ENCODE measurements at places on chromosomes 7 and 10.

- DNase-seq, result no peak
Observed at GRCh38 chr7:28044825-28045224, 135.8 kb downstream of the JAZF1 start.

DNA sequence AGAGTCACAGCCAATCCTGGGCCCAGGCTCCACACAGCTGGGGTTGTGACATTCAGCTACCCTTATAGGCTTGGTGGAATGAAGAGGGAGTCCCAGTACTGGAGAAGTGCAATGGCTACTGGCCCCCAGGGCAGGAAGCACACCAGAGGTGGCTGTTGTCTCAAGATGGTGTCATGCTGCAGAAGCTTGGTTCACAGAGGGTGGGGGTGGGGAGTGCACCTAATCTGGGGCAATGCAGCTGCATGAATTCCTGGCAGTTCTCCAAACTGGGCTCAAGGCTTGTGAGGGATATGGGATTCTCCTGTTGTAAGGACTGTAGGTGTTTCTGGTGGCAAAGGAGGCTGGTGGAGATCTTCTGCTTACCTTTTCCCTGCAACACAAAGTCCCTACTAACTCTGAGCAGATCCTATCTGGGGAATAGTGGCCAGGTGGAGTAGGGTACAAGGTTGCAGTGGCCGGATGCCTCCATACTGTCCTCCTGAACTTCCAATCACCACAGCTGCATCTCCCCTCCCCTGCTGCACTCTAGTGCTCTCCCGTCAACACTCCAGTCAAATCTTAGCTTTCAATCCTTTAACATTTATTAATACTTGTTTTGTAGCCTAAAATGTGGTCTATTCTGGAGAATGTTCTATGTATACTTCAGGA, 27.4 kb upstream of the PLA2G12B start:
- no peak for DNase-seq

DNA sequence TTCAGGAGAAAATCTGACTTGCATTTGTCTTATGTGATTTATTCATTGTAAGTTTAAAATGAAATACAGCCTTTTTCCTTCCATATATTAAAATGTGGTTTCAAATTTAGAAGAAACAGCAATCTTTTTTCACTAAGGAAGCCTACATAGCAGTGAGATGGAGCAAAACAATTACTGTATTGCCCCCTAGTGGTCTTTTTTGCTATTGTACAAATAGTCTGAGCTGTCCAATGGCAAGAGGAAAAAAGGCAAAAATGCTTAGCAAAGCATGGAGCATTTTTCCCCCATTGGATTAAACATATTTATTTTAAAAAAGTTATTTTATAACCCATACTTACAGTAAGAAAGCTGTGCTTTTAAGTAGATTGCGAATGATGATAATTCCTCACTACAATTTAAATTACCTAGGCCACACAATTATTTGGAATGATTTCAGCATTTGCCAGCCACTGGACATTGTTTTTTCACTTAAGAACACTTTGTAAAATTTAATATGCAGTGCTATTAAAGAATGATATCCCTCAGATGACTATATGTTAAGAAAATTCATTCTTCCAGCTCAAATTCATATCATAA, 119.5 kb downstream of the CPED1 start:
- peak; percentile 61 for DNase-seq

GRCh38 chr10:84539216-84539615, 210.8 kb downstream of the CCSER2 start:
- peak; percentile 40 for DNase-seq

DNA sequence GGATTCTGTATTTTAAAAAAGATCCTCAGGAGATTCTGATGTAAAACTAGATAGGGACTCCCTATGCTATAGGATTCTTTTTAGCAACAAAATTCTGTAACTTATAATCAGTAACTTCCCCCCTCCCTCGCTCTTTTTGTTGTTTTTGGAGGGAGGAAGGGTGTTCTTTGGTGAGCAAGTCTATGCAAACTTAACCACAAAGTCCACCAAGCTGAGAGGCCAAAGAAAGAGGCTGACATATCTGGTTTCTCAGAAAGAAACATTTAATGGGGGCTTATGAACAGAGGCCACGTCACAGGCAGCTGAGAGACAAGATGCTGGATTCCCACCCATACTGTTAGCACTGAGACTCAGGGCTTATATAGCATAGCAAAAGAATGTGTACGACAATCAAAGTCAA, 14.3 kb upstream of the ABCB5 start:
- DNase-seq, result no peak

GRCh38 chr7:65927489-65928448, 54.2 kb downstream of the GUSB start:
- DNase-seq, result no peak

DNA sequence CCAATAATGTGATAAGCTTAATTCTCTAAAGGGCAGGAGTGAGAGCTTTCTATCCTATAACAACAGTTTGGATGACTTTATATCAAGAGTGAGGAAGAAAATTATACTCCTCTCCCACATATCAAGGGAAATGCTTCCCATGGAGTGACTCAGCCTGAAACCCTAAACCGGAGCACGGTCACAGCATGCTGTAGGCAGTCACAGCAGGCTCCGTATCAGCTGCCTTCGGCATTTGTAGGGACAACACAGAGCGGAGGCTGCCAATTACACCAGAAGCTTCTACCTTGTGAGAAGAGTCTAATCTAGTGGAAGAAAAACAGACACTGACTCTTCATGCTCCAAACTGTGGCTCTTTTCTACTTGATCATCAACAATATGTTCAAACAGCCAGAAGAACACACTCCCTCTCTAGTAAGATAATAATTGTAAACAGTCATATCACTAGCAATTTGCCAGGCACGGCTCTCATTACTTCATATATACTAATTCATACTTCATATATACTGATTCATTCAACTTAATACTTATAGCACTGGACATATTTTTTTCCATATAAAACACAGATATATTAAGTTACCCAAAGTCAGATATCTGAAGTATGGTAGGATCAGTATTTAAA, 65.9 kb downstream of the DGKB start:
- peak; percentile 65 for DNase-seq

GRCh38 chr7:32058002-32058401, 12.2 kb downstream of the PDE1C start:
- DNase-seq, result no peak

- DNase-seq, result no peak
Observed at GRCh38 chr7:158666401-158666800, 38.2 kb downstream of the NCAPG2 start.

- DNase-seq, result no peak
Observed at GRCh38 chr7:151869109-151869428, 7.8 kb downstream of the PRKAG2 start.

DNA sequence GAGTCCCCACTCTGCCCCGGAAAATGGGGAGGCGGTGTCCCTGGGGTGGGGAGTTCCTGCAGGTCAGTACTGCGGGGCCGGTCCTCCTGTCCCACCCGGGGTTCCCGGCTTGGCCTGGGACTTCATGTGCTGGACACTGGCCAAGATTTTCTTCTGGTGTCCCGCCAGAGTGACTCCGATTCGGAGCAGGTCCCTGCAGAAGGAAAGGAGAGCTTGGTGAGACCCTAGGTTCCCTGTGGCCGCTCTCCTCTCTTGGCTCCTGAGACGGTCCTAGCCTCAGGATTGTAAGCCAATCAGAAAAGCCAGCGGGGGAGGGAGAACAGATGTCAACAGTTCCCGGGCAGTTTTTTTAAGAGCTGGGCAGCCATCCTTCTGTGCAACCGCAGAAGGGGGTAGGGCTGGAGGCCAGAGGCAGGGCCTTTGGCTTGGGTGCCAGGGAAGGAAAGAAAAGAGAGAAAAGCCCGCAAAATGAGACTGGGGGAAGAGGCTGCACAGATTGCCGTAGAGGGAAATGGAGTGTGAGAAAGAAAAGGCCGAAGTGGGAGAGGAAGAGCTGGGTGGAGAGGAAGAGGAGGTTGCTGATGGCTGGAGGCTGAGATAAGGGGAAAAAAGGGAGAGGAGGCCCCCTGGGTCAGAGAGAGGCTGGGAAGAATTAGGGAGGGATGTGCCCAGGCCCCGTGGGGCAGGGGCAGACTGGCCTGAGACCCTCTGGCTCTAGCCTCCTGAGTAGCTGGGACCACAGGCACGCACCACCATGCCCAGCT, 23.7 kb downstream of the EPHB4 start:
- DNase-seq, result peak; percentile 96

GRCh38 chr7:157470017-157470322, 133.2 kb downstream of the DNAJB6 start:
- no peak for DNase-seq

DNA sequence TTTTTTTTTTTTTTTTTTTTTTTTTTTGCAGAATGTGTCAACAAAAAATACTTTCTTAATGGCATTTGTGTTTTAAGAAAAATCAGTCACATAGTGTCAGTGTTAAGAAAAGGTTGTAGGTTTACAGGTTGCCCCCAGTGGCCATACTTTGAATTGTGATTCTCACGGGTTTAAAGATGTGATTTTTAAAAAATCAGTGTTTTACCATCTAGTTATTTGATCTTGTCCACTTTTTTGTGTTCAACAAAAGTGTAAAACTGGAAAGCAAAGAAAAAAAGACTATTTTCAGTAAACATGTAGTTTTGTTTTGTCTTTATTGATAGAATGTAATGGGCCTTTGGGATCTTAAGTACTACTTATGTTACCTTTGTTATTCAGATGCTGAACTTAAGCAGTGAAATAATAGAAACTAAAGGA, 25.7 kb downstream of the SUV39H2 start:
- peak; percentile 43 for DNase-seq

GRCh38 chr10:48690791-48691660, 6.4 kb downstream of the WDFY4 start:
- no peak for DNase-seq

- no peak for DNase-seq
Observed at GRCh38 chr10:130128062-130128781, 8.0 kb upstream of the GLRX3 start.

GRCh38 chr7:142349670-142350405, 92.0 kb upstream of the PRSS58 start:
- no peak for DNase-seq

GRCh38 chr10:131979821-131980270, 1.9 kb downstream of the BNIP3 start:
- peak; percentile 69 for DNase-seq

GRCh38 chr7:117008886-117009531, 55.7 kb downstream of the ST7 start:
- no peak for DNase-seq

DNA sequence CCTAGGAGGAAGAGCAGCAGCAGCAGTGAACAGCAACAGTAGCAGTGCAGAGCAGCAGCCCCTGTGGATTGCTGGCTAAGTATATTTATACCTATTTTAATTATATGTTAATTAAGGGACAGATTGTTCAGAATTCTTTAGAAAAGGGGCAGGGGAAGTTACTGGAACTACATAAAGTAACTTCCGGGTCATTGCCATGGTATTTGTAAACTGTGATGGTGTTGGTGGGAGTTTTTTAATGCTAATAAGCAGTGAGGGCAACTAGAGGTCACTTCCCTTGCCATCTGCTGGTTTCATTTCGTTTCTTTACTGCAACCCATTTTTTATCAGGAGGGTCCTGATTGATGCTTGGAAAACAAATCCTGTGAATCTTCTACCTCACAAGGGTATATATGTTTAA, 229.8 kb upstream of the PODXL start:
- no peak for DNase-seq

DNA sequence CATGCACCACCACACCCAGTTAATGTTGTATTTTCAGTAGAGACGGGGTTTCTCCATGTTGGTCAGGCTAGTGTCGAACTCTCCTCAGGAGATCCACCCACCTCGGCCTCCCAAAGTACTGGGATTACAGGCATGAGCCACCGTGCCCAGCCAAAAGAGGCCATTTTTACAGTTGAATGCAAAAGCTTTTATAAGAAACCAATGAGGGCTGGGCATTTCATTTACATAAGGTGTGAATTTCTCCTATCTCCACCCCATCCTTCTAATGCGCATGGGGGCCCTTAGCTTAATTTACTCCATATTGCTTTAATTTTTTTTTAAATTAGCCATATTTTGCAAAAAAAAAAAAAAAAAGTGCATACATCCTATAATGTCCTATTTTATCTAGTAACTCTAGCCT, 25.1 kb upstream of the EIF4H start:
- no peak for DNase-seq

DNA sequence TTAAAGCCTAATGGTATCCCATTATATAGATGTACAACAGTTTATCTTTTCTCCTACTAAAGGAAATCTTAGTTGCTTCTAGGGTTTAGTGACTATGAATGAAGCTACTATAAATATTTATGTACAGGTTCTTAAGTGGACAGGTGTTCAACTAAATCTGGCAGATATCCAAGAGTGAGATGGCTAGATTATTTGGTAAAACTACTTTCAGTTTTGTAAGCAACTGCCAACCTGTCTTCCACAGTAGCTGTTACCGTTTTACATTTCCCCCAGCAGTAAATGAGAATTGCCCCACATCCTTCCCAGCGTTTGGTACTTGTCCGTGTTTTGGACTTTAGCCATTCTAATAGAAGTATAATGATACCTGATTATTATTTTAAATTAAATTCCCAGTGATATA, 144.9 kb upstream of the MAGI2 start:
- no peak for DNase-seq

- no peak for DNase-seq
Observed at GRCh38 chr7:139482122-139482521, 1.4 kb downstream of the KLRG2 start.

All from AG20443 (cell line).